ENCODE measurements at places on chromosomes 5 and 9. TPM values are rescaled to one million over a fixed set of nuclear protein-coding genes. Genes with fewer than 3 reads are reported as not detected.

GRCh38 chr9:34572628-34573027 is 16.9 kb downstream of the CNTFR start:
- DNase-seq = no peak

CSF1R gene
- total RNA-seq = 32.9 TPM

DNA sequence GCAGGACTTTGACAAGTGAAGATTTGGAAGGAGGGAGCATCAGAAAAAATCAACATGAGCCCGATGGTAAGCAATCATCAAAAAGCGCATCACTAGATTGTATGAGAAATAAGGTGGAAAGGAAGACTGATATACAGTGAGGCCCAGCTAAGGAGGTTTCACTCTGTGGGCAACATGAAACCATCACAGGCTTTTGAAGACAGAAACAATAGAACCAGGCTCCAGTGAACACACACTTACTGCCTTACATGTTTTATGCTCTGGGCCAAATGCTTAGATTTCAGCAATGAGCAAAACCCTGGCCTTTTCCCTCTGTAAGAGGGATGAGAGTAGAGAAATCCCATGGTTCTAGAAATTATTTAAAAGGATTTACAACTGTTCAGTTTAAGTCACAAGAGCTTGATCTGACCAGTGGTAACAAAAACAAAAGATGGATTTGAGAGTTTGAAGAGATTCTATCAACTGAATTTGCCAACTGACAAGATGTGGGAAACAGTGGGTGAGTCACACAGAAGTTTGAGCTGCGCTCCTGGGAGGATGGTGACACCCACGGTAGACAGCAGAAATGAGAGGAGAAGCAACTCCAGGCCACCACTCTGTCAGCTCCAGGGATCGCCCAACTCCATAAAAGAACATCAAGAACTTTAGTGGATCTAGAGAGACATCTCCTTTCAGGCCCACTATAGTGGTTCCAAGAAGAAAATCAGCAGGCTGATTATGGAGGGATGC is 261.8 kb downstream of the MCTP1 start:
- DNase-seq = no peak

GRCh38 chr9:115469841-115470240 is 351.9 kb upstream of the TNC start:
- DNase-seq = no peak

DNA sequence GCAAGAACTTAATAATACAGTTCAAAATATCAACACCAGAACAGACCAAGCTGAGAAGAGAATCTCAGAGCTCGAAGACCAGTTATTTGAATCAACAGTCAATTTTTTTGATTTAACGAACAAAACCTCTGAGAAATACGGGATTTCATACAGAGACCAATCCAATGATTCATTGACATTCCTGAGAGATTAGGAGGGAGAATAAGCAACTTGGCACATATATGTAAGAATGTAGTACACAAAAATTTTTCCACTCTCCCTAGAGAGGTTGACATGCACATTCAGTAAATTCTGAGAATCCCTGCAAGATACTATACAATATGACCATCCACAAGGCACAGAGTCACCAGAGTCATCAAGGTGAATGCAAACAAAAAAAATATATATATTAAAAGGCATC is 1577.3 kb upstream of the C9orf72 start:
- no peak for DNase-seq

DNA sequence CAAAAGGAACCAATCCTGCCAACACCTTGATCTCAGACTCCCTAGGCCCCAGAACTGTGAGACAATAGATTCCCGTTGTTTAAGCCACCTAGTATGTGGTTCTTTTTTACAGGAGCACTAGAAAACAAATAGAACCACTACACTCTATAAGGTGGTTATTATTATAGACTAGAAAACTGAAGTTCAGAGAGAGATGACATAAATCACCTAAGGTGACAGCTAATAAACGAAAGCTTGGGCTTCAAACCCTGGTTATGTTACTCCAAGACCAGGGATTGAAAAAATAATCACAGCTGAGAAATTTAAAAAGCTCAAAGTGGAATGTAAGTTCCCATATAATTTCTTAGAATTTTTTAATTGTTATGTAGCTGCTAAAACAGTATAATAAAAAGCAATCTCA is 716.2 kb upstream of the DMAC1 start:
- no peak for DNase-seq

GRCh38 chr9:76206821-76207220 is 187.4 kb downstream of the RFK start:
- DNase-seq = no peak

DNA sequence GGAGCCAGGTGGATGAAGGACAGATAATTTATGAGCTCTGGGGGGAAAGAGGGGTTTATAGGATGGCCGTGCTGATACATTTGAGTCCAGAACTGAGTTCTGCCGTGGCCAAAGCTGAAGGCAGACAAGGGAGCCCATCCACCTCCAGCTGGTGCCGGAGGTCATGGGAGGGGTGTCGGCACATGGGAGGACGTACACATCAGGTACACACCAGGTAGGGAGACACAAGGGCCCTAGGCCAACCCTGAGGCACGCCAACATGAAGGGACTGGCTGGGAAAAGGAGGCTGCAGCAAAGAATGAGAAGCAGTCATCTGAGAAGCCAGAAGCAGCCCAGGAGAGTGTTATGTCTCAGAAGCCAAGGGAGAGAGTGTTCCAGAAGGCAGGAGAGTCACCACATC is 2.1 kb upstream of the GPRIN1 start:
- no peak for DNase-seq

TMC1 gene
- not detected for total RNA-seq

GRCh38 chr5:119453040-119453373 is 710 bp downstream of the HSD17B4 start:
- peak; percentile 30 for DNase-seq

All from uterus (tissue), 4 donors.